Ovary (tissue), 10 donors: ENCODE measurements at places on chromosomes 7 and 10. TPM values are rescaled to one million over a fixed set of nuclear protein-coding genes. Genes with fewer than 3 reads are reported as not detected.

DNA sequence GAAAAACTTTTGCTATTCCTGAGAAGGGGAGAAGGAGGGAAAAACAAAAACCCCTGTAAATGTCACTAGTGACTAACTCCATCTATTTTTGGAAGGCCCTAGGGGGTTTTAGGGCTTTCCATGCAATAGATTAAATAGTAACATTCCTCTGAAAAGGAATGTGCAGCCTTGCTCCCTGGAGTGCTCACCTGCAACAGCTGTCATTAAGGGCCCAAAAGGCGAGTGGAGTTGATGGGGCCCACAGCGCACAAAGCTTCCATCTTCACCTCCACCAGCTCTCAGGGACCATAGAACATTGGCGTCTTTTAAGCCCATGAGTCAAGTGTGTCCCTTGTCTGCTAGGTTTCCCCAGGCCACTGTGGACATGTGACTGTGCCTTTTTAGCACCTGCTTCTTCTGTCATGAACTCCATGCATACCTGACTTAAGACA is 58.0 kb upstream of the IL6 start:
- H3K36me3 ChIP-seq: no peaks in the 10 kb centered on the region
- no peaks in the 10 kb centered on the region for H3K4me1 ChIP-seq
- no peak for DNase-seq
- no peak overlapping the region for H3K4me3 ChIP-seq
- H3K27ac ChIP-seq: no peak overlapping the region

DNA sequence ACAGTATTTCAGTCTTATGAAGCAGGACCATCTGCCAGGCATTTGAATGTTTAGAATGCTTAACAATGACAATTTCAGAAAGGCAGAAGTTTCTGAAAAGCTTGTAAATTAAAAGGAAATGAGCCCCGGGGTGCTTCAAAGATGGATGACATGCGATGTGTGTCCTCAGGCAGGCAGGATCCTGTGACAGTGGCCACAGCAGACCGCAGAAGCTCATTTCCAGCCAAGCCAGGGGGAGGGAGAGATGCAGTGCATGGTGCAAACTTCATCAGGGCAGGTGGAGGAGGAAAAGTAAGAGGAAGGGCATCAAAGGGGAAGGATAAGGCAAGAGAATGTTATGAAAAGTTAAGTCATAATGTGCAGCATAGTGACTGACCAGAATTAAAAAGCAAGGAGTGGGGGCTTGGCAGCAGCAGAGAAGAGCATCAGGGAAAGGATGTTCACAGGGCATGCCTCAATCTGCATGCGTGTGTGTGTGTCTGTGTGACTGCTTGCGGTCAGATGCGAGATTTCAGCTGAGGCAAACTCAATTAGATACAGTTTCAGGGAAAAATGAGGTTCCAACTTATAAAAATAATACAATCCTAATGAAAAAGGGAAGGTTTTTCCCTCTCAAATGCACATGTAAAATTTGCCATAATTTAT is 173.7 kb downstream of the COBL start:
- no peak overlapping the region for H3K27ac ChIP-seq
- no peak overlapping the region for H3K4me3 ChIP-seq
- no peak for DNase-seq
- H3K27me3 ChIP-seq: no peaks in the 10 kb centered on the region
- no peaks in the 10 kb centered on the region for H3K4me1 ChIP-seq

DNA sequence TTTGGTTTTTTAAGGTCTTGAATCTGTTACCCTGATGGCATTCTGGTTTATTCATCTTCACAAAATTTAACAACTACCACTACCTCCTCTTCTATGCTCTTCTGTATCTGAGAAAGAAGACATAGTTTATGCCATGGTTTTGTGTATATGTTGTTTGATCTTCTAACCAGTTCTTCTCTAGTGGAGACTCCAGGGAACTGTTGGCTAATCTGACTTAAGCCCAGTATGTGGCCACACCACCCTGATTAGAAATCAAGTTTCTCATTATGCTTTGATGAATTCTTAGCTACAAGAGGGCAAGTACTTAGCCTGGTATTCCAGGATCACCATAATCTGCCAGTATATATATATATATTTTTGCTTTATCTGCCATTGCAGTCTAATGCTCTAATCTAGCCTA is 99.5 kb upstream of the MXI1 start:
- no peaks in the 10 kb centered on the region for H3K36me3 ChIP-seq
- H3K27ac ChIP-seq: no peak overlapping the region
- no peak overlapping the region for H3K4me3 ChIP-seq
- no peaks in the 10 kb centered on the region for H3K4me1 ChIP-seq
- no peak for DNase-seq

DNA sequence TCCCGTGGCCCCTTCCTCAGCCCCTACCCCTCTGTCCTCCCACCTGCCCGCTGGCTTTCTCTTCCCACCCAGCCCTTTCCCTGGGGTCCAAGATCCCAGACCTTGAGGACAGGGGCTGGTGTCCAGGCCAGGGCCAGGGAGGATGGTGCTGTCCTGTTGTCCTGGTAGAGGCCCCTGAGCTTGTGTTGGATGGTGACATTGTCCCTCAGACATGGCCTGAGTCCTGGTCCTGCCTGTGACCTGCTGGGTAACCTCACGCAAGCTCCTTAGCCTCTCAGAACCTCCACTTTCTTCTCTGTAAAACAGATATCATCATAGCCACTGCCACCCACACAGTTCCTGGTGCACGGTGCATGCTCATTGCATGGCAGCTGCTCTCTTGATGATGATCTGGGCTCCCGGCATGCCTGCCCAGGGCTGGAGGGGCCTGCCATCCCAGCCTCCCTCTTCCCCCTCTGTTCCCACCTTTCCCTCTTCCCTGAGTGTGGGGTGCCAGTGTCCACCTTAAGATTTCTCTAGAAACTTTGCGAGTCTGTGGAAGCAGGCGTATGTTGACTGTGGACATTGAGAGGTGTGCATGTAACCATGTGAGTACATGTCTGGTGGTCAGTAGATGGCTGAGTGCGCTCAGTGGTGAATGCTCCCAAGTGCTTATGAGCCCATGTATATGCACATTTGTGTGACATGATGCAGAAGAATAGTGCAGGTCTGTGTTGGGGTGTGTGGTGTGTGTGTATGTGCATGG is 60.4 kb downstream of the NEURL1 start:
- H3K27me3 ChIP-seq: no peaks in the 10 kb centered on the region
- DNase-seq: no peak
- no peak overlapping the region for H3K4me3 ChIP-seq
- H3K27ac ChIP-seq: no peak overlapping the region
- peaks cover 4% of the 10 kb centered on the region for H3K4me1 ChIP-seq

Gene EVX1
- not detected for total RNA-seq

Gene CNNM1
- 3.1 TPM for total RNA-seq

- no peaks in the 10 kb centered on the region for H3K27me3 ChIP-seq
- DNase-seq: peak; percentile 64
- H3K36me3 ChIP-seq: no peaks in the 10 kb centered on the region
- H3K4me1 ChIP-seq: no peaks in the 10 kb centered on the region
These were observed 2.8 kb downstream of the PKD1L1 start for GRCh38 chr7:47945261-47946015.

Gene CCDC146
- 14.8 TPM for total RNA-seq

- DNase-seq: no peak
- H3K36me3 ChIP-seq: no peaks in the 10 kb centered on the region
- no peaks in the 10 kb centered on the region for H3K27me3 ChIP-seq
- H3K27ac ChIP-seq: no peak overlapping the region
- no peak overlapping the region for H3K4me3 ChIP-seq
These were observed 372.6 kb downstream of the GRID1 start for GRCh38 chr10:85993840-85994507.

Gene TEX47
- total RNA-seq: not detected

DNA sequence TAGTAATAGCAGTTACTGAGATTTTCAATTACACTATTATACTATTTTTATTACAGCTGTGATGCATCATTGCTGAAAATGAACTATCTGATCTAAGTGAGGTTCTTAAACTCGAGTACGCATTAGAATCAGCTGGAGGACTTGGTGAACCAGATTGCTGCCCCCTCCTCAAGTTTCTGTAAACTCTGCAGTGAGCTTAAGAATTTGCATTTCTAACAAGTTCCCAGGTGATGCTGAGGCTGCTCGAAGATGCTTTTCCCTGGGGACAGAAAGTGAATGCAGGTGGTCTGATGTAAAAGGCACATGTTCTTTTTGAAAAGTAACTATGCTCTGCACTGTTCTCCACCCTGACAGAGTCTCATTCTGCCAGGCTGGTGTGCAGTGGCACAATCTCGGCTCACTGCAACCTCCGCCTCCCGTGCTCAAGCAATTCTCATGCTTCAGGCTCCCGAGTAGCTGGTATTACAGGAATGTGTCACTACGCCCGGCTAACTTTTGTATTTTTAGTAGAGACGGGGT is 12.5 kb downstream of the RNF133 start:
- H3K27ac ChIP-seq: no peak overlapping the region
- no peaks in the 10 kb centered on the region for H3K36me3 ChIP-seq
- DNase-seq: no peak
- no peaks in the 10 kb centered on the region for H3K4me1 ChIP-seq
- H3K27me3 ChIP-seq: no peaks in the 10 kb centered on the region

DNA sequence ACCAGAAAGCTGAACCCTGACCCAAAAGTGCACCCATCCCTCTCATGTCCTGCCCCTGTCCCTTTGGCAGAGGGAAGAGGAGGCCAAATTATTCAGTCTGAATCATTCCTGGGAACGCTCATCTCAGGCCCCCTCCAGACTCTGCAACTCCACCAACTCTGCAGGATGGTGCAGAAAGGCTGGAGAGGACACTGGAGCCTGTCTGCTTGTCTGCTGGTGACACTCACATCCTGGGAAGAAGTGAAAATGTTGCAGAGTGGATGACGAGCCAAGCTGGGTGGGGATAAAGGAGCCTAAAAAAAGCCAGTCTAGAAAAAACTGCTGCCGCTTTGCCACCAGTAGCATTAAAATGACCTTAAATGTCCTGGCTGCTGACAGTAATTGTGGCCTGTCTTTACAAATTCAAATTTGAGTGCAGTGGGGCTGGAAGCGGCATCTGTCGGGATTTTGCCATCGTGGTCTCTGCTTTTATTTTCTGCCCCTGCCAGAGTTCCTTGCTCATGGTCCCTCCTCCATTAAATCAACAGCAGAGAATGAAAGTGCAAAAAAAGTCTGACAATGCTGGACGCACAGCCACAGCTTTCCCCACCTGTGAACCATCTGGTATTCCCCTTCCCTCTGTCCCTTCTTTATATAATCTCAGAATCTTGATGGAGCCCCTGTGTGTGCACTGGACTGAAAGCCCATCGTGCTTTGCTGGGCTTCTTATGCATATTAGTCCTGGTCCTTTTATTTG is 63.9 kb downstream of the STK17A start:
- H3K4me1 ChIP-seq: peaks cover 38% of the 10 kb centered on the region
- no peaks in the 10 kb centered on the region for H3K27me3 ChIP-seq
- H3K36me3 ChIP-seq: no peaks in the 10 kb centered on the region
- H3K27ac ChIP-seq: peak overlapping the region; percentile 63
- DNase-seq: no peak

Gene FEZF1
- total RNA-seq: not detected

Gene MSMB
- total RNA-seq: not detected

Gene LRMDA
- total RNA-seq: 23.2 TPM

DNA sequence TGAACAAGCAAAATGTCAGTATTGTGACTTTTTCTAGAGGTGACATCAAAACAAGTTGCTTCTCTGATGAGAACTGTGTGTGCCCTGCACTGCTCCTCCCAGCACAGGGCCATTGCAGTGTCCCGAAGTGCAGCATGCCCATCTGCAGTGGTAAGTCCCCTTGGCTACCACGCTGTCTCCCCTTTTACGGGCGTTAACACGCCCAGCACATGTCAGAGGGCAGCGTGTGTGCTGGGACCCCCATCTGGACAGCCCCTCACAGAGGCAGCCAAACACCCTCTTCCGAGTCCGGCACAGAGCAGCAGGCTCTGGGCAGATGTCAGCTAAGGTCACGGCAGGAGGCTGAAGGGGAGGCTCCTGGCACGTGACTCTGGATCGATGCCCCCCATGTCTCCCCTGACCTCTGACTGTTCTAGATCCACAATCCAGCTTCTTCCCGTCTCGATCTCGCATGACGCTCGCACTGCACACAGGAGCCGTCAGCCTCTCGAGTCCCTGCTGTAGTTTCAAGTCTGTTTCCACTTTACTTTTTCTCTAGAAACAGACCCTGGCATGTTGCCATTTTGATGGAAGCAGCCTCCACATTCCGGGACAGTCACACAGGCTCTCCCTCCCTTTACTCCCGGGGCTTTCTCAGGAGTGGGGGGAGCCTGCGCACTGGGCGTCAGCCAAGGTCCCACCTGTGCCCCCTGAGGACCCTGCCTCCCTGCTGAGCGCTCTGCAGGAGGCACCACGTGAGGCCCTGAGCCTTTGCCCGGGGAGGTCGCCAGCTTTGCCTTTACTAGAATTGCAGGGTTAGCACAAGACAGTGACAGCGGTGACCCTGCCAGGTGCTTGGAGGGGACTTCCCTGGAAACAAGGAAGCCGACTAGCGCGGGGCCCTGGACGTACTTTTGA is 133.8 kb downstream of the TCERG1L start:
- no peaks in the 10 kb centered on the region for H3K36me3 ChIP-seq
- H3K27ac ChIP-seq: no peak overlapping the region
- no peak for DNase-seq
- no peaks in the 10 kb centered on the region for H3K27me3 ChIP-seq
- H3K4me1 ChIP-seq: peaks cover 3% of the 10 kb centered on the region
- no peak overlapping the region for H3K4me3 ChIP-seq

GRCh38 chr10:79403441-79404230 is 41.8 kb downstream of the ZCCHC24 start:
- peaks cover 77% of the 10 kb centered on the region for H3K4me1 ChIP-seq
- H3K27ac ChIP-seq: peak overlapping the region; percentile 75
- H3K27me3 ChIP-seq: no peaks in the 10 kb centered on the region
- peak; percentile 46 for DNase-seq

GRCh38 chr10:33772370-33773252 is 438.1 kb upstream of the NRP1 start:
- no peak for DNase-seq
- H3K4me1 ChIP-seq: no peaks in the 10 kb centered on the region
- H3K4me3 ChIP-seq: no peak overlapping the region
- H3K27ac ChIP-seq: no peak overlapping the region

- H3K4me3 ChIP-seq: no peak overlapping the region
- H3K27me3 ChIP-seq: no peaks in the 10 kb centered on the region
- no peak for DNase-seq
These were observed 26.5 kb downstream of the NT5C2 start for GRCh38 chr10:103166523-103166922.

DNA sequence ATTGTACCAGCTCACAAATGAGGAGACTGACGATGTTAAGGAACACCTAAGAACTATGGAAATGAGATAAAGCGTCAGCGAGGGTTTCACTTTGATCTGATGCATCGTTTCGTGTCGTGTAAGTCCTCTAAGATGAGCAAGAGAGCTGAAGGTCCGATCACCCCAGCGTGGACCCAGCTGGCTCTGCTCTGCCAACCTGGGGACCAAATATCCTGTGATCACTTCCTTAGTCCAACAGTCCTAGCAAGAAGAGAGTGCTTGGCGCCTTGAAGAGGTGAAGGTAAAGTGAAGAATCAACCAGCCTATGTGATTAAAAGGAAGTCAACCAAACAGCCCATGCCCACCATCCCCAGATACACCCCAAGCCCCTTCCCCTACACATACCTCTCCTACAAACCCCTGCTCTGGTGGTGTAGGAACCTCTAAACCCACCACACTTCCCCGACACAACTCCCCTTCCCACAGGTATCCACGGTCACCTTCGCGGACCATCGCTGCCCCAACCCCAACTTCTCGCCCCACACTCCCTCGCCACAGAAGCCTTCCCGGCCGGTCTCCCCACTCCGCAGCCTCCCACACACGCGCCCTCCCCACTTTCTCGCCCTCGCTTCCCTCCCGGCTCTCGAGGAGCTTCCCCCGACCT is 722 bp downstream of the UPF2 start:
- H3K4me3 ChIP-seq: peak overlapping the region; percentile 89
- H3K4me1 ChIP-seq: no peaks in the 10 kb centered on the region
- H3K36me3 ChIP-seq: no peaks in the 10 kb centered on the region
